ENCODE measurements at places on chromosomes 2 and 18.

- DNase-seq: no peak
Observed at GRCh38 chr18:21689736-21690135, 14.8 kb downstream of the ABHD3 start.

DNA sequence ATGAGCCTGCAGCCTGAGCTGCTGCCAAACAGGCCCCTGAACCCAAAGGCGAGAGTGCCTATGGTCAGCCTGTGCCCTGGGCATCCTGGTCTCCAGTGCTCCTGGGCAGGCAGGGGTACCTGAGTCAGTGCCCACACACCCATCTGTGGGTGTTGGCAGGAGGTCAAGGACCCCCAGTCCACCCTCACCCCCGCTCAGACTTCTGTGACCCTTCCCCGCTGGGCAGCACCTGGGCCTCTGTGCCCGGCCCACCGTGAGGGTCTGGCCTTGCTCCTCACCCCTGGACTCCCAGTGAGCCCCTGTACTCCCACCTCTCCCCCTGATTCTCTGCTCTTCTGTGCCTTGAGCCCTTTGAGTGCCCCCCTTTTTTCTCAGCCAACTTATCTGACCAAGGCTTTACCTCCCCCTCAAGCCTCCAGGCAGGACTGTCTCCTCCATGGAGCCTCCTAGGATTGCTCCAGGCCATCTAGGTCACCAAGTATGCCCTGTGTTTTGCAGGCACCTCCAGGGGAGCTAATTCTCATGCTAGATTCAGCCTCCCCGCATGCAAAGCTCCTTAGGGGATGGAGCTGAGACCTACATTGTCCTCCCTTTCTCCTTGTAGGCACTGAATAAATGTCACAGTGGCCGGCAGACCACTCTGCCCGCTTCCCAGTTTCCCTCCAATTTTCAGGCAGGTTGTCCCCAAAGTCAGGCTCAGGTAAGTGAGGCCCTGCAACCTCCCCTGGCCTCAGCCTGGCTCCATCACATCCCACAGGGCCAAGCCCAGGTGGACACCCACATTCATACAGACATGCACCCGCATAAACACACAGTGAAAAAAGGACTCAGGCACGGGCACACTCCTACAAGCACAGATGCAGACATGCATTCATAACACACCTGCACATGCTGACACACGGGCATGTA is 21.9 kb upstream of the PTMA start:
- DNase-seq: no peak

GRCh38 chr18:54607213-54608027 is 16.4 kb downstream of the DYNAP start:
- DNase-seq: no peak

GRCh38 chr2:23055251-23055650 is 329.7 kb upstream of the KLHL29 start:
- no peak for DNase-seq

DNA sequence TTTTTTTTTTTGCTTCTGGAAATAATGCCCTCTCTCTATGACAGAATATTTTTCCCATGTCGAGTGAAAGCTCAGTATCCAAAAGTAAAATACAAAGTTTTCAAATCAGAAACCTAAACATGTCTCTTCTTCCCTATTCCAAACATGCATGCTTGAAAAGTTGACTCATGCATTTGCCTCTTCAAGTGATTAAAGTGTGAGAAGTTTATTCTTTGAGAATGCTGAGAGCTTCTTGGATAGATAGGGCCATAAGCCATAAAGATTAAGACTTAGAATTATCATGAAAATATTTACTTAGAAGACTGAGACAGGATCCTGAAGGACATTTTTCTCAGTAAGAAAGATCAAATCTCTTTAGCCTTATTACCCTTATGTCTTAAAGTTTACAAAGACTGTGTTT is 98.6 kb upstream of the EPB41L5 start:
- DNase-seq: no peak

GRCh38 chr2:47506024-47506423 is 103.1 kb downstream of the MSH2 start:
- DNase-seq: no peak

DNA sequence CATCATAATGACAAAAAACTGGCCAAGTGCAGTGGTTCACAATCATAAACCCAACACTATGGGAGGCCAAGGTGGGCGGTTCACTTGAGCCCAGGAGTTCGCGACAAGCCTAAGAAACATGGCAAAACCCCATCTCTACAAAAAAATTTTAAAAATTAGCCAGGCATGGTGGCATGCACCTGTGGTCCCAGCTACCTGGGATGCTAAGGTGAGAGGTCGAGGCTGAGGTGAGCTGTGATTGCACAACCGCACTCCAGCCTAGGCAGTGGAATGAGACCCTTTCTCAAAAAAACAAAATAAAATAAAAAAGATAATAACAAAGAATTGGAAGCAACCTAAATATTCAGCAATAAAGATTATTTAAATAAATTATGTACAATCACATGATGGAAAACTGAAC is 21.8 kb downstream of the PSTPIP2 start:
- DNase-seq: no peak

DNA sequence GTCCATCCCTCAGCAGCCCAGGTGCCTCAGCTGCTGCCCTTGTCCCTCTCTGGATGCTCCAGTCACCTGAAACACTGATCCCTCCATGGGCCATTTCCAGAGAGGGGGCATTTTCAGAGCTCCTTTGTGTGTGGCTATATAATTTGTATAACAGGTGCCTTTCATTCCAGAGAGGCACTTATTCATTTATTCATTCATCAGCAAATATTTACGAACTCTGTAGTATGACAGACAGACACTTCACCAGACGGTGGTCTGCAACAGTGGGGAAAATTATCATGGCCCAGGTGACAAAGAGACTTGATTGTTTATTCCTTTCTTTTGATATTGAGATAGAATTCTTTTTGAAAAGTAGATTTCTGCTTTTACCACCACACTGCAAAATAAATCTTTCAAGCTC is 361.7 kb downstream of the TMEM182 start:
- no peak for DNase-seq

GRCh38 chr2:197273485-197273884 is 37.1 kb downstream of the ANKRD44 start:
- DNase-seq: peak; percentile 7

DNA sequence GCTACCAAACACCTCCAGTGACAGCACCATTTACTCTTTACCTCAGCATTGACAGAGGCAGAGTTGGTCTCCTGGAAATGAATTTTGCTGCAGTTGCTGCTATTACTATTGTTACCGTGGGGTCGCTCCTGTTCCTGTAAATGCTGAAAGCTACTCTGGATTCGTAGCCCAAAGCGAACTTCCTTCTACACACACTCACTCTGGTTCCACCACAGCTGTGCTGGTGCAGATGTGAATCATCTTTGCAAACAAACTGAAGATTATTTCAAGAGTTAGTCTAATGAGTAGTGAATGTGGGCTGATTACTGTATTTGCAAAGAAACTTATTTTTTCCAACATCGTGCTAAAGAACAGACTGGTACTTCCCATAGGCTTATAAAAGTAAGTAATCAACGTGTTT is 304.0 kb downstream of the LPIN1 start:
- peak; percentile 10 for DNase-seq

DNA sequence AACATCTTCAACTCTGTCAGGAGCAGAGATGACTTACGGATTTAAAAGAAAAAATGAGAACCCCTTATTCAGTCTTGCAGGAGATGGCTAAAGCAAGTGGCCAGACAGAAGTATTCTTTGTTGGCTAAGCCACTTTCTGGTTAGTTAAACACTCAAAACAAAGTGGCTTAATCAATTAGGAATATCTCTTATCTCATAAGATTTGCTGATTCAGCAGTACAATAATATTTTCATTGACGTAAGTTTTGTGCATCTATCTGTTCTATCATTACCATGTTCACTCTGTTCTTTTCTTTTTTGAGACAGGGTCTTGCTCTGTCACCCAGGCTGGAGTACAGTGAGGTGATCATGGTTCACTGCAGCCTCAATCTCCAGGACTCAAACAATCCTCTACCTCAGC is 342.0 kb downstream of the EN1 start:
- DNase-seq: no peak

- no peak for DNase-seq
Observed at GRCh38 chr2:83282841-83283240, 1176.2 kb downstream of the SUCLG1 start.

GRCh38 chr18:8491516-8491915 is 117.7 kb upstream of the RAB12 start:
- no peak for DNase-seq

DNA sequence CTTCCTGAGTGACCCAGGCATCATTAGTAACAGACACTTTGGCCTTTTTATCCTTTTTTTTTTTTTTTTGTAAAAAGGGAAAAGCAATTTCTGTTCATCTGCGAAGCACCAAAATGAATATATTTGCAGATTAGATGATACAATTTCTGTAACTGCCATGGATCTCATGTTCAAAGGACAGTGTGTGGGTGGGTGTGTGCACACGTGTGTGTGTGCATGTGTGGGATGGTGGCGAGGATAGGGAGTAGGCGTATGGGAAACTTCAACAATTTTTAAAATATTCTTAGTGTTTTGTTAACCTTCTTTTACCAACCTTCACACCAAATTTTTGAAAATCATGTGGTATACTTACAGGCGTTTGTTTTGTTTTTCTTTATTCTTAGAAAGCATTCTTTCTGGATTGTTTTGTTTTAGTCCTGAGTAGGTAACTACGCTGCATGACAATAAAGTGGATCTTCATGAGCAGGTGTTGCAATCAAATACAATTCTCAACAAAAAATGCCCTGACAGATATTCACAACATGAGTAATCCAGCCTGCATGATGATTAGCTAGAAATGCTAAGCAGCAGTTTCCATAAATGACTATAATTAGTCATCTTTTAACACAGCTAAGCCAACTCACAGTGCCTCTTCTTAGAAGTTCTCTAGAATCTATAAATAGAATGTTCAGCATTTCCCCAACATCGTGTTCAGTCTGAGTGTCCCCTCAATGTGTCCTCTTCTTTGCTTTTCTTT is 53.5 kb upstream of the RMDN2 start:
- peak; percentile 53 for DNase-seq

GRCh38 chr18:66728951-66729350 is 125.1 kb upstream of the CDH19 start:
- no peak for DNase-seq

DNA sequence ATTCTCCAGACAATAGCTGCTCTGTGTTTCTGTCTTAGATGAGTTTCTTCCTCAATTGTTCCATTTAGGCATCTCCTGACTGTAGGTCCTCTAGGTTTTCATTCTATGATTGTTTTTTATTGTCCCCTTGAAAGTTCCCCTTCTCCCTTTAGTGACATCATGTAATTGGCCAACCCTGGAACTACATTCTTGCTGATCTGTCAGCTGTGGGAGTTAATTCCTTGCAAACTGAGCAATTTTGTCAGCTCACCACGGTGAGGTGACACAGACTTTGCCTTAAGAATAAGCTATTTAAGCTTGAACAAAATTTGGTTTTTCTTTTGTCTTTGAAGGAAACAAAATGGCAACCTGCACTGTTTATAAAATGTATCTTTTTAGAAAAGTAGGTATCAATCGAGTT is 95.9 kb downstream of the TXNL1 start:
- no peak for DNase-seq

DNA sequence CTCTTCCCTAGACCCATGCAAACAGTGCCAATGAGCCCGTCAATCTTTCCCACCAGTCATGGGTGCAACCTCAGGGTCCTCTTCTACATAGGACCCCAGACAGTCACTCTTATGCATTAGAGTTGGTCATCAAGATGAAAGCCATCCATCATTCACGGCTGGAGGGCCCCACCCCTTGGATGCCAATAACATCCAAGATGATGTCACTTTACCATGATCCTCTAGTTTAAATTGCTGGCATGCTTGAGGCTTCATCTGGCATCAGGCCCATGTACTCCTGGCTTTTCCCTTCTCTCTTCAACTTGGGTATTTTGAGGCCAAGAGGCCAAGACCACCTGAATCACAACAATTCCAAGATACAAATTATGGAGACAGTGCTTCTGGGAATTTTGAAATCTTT is 91.1 kb upstream of the MAPK4 start:
- no peak for DNase-seq

- no peak for DNase-seq
Observed at GRCh38 chr2:240308111-240308651, 127.3 kb upstream of the GPC1 start.

GRCh38 chr18:39448942-39449341 is 1883.3 kb upstream of the CELF4 start:
- DNase-seq: peak; percentile 88

GRCh38 chr18:48172226-48173006 is 236.8 kb downstream of the ZBTB7C start:
- no peak for DNase-seq

GRCh38 chr18:23380001-23380550 is 73.0 kb upstream of the RIOK3 start:
- DNase-seq: peak; percentile 62

DNA sequence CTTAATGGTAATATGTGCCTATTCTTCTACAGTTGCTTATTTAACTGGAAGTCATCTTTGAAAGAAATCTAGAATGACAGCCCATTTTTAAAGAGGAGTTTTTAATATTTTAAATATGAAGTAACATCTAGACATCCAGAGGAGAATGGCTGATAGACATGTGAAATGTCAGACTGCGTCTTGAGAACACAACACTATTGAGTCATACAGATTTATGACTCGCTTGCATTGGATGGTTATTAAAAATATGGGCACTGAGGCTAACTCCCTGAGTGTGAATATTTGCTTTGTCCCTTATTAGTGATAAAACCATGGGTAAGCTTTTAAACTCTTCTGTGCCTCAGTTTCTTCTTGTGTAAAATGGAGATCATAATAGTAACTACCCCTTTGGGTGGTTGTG is 22.9 kb downstream of the TDRD15 start:
- DNase-seq: no peak

DNA sequence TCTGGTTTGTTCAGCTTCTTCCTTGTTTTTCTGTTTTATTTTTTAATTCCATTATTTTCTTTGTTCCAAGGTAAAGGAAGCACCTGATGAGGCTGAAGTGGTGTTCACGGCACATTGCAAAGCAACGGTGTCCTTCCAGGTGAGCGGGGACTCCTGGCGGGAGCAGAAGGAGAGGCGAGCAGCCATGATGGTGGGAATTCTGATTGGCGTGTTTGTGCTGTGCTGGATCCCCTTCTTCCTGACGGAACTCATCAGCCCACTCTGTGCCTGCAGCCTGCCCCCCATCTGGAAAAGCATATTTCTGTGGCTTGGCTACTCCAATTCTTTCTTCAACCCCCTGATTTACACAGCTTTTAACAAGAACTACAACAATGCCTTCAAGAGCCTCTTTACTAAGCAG is 88.4 kb downstream of the DDX18 start:
- no peak for DNase-seq

GRCh38 chr18:49021433-49022129 is 70.8 kb upstream of the SMAD7 start:
- DNase-seq: no peak
